CD4-positive, alpha-beta T cell treated with Interleukin-12 subunit alpha and Interleukin-12 subunit beta, for 1 hour (primary cell): ENCODE measurements at places on chromosomes 4 and X.

DNA sequence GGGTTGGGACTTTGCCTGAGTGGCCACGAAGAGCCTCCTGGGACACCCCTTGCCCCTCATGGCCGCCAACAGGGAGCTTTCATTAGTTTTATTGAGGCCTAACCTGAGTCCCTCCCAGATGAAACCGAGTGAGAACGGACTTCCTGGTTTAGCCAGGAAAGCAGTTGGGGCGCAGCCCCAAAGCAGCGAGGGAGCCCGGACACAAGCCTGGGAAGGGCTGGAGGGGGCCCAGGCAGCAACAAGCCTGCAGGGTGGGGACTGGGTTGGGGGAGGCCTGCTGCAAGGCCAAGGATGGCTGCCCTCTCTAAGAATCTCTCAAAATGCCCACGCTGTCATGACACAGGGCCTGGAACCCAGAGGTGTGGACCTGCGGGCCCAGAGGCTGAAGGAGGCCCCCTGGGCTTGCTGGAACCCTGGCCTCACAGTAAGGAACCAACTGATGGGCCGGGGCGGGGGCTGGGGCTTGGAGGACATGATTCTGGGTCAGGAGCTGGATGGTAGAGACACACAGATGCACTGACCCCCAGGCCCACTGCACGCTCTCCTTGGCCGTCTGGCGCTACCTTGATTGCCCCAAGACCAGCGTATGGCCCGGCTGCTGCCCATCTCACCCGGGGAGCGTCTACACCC is 5.8 kb downstream of the HMX1 start:
- no peak for DNase-seq

DNA sequence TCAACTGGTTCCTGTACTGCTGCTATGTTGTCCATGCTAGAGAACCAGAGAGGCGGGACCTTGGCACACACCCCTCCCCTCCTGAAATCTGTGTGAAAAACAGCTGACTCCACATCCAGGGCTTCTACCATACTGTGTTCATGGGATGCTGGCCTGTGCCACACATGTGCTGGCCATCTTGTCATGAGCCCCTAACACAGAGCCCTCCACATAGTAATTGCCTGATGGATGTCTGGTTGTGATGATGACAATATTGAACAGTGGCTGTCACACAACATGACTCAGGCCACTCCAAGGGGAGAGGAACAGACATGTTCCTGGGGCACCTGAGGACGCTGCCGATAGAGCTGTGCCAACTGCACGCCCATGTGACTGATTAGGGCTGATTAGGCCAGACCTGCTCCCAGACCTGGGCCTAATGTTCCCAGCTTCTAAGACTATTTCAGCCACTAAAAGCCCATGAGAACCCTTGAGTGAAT is 13.1 kb downstream of the SLC25A5 start:
- DNase-seq: no peak

- no peak for DNase-seq
These were observed 21.9 kb upstream of the SCRG1 start for GRCh38 chr4:173420801-173421200.

- DNase-seq: no peak
These were observed 28.0 kb upstream of the NDUFC1 start for GRCh38 chr4:139330283-139330682.

- no peak for DNase-seq
These were observed 363.8 kb upstream of the FTHL17 start for GRCh38 chrX:31435592-31435991.

DNA sequence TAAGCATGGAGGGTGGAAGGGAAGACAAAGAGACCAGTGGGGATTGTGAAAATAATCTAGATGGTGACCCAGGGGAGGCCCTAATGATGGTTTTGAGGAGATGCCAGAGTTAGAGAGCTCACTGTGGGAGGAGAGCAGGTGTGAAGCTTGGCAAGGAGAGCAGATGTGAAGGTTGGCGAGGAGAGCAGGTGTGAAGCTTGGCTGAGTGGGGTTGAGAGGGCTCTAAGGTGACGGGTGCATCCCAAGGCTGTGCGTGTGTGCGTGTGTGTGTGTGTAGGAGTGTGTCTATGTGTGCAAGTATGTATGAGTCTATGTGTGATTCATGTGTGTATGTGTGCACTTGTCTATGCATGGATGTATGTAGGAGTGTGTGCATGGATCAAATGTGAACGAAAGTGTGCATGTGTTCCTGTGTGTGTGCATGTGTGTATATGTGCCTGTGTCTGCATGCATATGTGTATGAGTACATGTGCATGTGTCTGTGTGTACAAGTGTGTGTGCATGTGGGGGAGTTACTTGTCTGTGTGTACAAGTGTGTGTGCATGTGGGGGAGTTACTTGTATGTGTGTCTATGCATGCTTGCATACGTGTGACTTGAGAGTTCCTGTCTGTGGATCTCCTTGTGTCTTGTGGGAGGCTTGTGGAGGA is 72.0 kb downstream of the EVC start:
- no peak for DNase-seq

DNA sequence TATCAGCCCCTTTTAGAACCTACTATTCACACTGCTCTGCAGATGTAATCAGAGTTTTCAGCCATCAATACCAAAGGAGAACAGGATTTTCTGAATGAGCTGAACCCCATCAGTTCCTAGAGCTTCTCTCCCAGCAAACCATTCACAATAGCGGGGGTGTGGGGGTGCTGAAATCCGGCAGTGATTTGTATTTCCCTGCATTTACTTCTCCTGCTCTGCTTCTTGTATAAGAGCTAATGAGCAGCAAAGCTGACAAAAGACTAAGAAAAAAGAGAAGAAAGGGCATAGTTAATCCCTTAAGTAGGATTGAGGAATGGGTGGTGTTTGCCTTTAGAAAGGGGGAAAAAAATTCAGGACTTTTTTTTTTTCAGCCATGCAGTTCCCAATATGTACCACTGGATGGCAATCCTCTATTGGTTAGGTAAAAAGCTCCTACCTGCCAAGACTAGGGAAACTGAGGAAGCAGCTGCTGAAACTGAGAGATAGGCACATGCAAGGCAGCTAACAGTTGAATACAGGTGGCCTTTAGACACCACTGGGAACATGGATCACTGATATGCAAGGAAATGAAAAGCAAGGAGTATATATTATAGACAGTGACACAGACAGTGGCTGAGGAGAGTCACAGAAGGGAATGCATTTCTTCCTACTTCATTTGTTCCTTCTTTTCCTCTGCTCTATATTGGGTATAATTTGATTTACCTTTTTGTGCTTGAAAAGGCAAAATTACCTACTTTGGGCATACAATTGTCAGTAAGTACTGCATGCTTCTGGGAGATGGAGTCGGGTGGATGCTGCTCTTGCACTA is 217.9 kb downstream of the HS6ST2 start:
- DNase-seq: no peak

DNA sequence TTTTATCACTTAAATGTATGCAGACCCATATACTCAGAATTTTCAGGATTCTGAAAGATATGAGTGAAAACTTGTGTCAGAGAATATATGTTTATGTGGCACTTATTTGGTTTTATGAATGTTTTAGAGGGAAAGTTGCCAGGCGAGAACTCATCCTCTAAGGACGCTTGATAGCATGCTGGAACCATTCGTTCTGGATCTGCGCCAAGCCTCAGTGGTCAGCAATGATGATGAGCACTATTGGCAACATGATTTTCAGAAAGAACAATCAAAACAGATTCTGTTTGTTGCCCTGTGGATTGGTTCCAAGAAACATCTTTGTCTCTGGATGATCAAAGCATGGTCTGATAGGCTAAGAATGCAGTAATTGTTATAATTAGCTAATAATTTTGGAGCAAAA is 32.1 kb upstream of the RAPGEF2 start:
- no peak for DNase-seq

DNA sequence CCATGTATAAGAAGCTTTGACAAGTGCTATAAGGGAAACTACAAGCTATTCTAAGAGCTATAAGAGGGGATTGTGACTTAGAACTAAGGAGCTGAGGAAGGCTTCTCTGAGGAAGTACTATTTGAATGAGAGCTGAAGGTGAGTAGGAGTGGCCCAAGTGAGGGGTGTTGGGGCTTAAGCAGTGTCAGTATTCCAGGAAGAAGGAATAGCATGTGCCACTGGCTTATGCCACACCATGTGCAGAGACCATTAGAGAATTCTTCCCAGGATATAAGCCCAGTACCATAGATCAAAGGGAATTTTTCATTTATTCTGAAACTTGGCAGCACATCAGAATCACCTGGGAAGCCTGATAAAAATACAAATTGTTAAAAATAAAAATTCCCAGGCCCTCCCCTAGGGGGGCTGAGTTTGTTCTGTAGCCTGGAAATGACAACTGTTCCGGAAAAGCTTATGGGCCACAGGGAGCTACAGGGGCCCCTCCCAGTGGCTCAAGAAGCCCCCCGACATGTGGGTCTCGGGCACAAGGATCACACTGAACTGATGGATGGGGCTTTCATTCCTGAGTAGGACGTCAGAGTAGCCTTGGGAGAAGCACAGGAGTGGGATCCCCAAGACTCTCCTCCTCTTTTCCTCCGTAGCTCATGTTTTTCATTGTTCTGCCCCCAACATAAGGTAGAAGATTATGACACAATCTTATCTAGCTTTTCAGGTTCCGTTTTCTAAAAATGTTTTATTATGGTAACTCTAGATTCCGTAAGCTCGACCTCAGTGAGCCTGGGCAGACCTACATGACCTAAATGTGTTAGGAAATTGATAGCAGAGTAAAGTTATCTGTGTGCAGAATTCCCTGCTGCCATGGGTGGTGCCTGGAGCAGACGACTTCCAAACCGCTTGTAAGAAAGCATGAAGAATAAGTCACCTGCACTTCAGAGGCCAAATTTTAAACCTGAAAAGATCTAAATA is 119.3 kb downstream of the AFF1 start:
- DNase-seq: no peak

DNA sequence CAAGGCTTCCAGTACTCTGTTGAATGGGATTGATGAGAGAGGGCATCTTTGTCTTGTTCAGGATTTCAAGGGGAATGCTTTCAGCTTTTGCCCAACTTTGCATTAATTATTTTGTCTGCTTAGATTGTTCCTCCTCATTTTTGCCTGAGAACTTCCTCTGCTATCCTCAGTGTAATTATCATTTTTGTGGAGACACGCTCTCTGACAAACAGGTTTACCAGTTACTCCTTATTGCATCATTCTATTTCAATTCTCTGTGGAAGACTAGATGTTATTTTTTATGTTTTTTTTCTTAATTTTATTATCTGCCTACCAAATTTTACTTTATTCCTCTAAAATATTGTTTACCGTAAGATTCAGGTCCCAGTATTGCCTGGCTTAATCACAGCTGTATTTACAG is 349.2 kb downstream of the ADGRL3 start:
- no peak for DNase-seq

DNA sequence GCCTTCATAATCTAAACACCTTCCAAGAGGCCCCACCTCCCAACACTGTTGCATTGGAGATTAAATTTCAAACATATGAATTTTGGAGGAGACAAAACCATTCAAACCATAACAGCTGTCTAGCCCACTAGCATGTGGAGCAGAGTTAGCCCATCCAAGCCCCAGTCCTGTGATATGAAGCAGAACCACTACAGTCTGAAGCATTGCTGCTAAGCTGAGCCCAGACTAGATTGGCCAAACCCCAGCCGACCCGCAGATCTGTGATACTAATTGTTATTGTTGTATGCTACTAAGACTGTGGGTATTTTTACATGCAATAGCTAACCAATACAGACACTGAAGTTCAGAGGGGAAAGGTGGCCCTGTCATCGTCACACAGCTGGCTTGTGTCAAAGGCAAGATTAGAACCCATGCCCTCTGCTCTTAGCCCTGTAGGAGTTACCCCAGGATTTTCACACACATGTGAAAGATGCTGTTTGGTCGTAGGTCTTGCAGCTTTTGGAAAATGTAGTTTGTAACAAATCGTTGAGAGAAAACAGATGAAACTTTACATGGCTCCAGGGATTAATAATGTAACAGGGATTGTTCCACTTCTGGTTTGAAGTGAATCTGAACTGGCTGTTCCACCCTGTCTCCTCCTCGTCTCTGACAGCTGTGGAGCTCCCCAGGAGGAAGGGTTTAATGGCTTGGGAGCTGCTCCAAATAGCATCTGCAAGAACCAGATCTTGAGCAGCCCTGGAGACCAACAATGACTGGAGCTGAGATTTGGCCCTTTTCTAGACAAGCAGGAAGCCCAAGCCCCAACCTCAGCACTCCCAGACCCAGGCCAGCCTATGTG is 517.5 kb downstream of the MID1IP1 start:
- no peak for DNase-seq

DNA sequence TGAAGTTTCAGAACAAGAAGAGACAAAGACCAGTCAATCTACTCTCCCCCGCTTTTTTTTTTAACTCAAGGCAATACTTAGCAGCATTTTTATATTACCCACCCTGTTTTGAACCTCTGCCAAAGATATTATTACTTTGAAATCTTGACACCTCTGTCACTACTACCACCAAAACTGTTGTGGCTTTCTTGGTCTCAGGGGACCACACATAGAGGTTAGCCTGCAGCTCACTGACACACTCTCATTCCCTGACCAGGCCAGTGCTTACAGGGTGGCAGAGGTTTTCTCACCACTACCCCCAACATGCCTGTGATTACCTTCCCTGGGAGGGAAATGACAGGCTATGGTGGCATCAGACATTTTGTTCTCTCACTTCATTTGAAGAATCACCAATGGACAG is 137.4 kb upstream of the STIM2 start:
- DNase-seq: peak; percentile 43

- DNase-seq: no peak
These were observed 1239.4 kb downstream of the TECRL start for GRCh38 chr4:63169836-63170235.

- DNase-seq: no peak
These were observed 487.9 kb downstream of the C4orf33 start for GRCh38 chr4:129583868-129584267.

- no peak for DNase-seq
These were observed 136.4 kb downstream of the CPE start for GRCh38 chr4:165515201-165515600.

DNA sequence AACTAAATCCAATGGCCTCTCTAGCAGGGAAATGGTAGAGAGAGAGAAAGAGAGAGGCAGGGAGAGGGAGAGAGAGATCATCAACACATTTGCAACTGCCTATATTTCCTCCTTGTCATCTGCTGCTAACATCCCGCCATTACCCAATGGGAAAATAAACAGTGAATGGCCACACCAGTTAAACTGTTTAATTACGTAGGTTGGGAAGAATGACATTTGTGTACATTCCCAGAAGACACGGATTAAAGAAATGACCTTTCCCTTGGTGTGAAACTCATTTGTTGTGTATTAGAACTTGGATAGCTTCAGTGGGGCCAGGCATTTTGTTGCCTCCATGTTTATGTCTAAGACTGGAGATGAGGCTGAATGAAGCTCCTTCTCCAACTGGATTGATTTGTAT is 95.8 kb upstream of the GPC4 start:
- no peak for DNase-seq

GRCh38 chr4:40910706-40911105 is 161.0 kb downstream of the NSUN7 start:
- DNase-seq: no peak
